ENCODE measurements at places on chromosomes 7 and 10.

DNA sequence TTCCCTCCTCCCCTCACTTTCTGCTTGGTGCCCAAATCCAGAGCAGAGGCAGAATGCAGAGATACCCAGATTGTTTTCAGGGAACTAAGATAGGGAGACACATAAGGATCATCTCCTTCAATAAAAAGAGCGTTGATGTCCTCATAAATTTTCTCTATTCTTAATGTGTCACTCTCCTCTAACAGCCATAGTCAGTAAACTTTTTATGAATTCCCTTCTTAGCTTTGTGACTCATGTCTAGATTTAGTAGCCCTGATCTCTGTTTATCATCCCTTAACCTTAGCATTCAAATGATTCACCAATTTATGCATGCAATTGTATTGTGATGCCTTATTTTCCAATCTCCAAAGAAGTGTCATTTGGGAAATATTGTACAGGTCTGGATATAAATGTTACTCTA is 995.5 kb upstream of the C7orf33 start:
- DNase-seq, result no peak

GRCh38 chr10:100479037-100479436 is 16.2 kb downstream of the WNT8B start:
- no peak for DNase-seq

DNA sequence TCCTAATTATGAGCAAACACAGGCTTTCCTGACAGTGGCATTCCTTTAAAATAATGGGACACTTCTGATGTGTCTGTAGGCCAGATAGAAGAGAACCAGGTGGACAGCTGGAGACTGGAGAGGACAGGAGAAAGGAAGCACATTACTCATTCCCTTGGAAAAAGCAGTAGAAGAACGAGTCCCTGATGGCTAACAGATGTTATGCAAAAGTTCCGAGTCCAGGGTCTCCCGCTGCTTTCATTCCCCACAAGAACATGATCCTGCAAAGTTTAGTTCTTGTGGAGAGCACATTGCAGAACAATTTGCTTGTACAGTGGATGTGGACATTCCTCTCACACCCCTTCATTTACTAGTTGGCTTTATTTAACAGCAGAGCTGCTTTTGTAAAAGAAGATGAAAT is 137.6 kb downstream of the GPAM start:
- DNase-seq, result no peak

DNA sequence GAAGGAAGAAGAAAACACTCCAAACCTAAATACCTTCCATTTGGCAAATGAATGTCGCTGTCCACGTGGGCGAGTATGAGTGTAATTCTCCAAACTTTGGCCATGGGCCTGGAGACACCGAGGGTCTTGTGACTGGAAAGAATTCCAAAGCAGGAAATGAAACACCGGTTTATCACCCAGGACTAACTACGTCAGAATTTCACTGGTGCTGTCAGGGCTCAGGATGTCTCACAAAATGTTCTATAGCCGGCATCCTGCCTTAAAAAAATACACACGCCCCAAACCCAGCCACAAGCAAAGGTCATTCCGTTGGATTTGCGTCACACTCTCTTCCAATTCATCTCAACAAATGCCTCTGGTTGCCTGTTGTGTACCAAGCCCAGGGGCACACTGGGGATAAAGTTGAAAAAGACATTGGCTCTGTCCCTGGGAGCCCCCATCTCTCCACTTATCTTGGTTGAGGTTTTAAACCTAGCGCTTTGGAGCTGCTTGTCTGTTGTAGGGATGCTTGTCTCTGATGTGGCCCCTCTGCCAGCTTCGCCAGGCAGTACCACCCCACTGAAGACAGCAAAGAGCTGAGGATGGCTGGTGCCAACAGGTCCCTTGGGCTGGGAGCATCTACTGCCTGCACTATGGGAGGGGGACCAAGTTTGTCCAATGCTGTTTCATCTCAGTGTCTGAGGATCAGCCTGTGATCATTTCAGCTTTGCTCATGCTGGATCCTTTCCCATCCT is 31.2 kb downstream of the GSTO2 start:
- DNase-seq, result no peak

DNA sequence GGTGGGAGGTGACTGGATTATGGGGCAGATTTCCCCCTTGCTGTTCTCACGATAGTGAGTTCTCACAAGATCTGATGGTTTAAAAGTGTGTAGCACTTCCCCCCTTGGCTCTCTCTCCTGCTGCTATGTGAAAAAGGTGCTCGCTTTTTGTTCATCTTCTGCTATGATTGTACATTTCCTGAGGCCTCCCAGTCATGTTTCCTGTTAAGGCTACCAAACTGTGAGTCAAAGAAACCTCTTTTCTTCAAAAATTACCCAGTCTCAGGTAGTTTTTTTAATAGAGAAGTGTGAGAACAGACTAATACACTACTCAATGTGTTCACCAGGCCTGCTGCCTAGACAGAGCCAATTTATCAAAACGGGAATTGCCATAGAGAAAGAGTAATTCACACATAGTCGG is 49.7 kb downstream of the SDHAF3 start:
- DNase-seq, result no peak

DNA sequence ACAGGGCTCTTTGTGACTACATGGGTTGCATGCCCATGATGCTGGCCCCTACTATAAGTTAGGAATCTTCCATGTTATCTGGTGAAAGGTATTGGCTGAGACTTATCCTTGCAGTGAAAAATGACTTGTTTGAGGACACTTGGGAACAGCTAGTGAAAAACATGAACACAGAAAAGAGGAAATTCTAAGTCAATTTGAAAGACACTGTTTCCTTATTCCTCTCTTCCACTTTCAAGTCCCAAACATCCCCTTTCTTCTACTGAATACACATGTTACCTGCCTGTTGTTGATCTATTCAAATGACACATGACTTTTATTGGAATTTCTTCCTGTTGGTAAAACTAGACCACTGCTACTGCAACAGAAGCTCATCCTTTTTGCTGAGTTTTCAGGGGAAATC is 29.5 kb upstream of the PRKCQ start:
- peak; percentile 6 for DNase-seq

- peak; percentile 15 for DNase-seq
Observed at GRCh38 chr7:73606801-73607691, 17.3 kb downstream of the MLXIPL start.

- no peak for DNase-seq
Observed at GRCh38 chr10:30062582-30062981, 3.2 kb upstream of the JCAD start.

- no peak for DNase-seq
Observed at GRCh38 chr10:49275896-49276295, 23.1 kb upstream of the C10orf71 start.

DNA sequence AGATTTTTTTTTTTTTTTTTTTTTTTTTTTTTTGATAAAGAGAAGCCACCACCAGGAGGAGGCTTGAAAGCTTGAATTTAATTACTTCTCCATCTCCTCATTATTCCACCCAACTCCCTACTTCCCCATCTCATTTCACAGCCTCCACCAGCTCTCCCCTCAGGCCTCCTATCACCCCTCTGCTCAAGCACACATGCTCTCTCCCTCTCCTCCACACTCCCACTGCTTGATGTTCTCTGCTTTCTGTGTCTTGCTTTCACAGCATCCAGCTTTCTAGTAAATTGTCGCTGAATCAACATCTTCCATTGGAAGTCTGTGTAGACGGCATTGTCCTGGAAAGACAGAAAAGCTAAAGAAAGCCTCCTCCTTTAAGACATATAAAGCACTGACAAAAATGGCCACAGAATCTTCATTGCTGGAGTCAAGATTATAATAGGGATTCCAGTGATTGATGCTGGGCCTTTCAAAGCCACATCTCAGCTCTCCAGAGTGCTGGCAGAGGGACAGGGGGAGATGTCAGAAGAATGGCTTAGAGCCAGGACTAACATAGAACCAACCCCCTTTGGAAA is 58.3 kb downstream of the DOCK4 start:
- DNase-seq, result no peak

Measured in bone marrow (tissue), 2 donors.